ENCODE measurements at places on chromosomes 6 and 20.
A peak's percentile ranks its signal among the peaks of the same experiment; 100 is the strongest.

- DNase-seq, result peak; percentile 86
Measured at GRCh38 chr6:21265730-21266044, 327.9 kb upstream of the SOX4 start.

DNA sequence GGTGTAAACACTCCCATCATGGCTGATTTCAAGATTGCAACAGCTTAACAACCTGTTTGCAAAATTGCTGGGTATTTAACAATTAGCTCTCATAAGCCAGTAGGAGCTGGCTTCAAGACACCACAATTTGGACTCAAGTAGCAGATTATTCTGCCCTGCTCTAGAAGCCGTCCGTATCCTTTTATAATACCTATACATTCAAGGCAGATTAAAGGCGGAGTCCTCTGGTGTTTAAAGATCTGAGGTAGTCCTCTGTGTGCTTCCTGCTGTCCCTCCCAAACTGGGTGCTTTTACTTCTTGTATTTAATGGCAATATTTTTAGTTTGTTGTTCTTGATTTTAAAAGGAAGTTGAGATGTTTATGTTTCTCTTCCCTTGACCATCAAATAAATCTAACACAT, 62.2 kb upstream of the SOX4 start:
- no peak for DNase-seq

- DNase-seq, result no peak
Measured at GRCh38 chr6:110517601-110518281, 41.3 kb upstream of the SLC22A16 start.

- no peak for DNase-seq
Measured at GRCh38 chr20:568097-568652, 24.6 kb upstream of the CSNK2A1 start.
